Activated T-helper 1 cell treated with anti-CD3 and anti-CD28 coated beads, Interleukin-12 subunit alpha, Interleukin-12 subunit beta, Interleukin-2, Interleukin-4 antibody, amounts not matched to agents 30 ng/mL and 10 ng/mL and 1 ng/mL, durations not matched to agents 14 hours and 24 hours and 36 hours (primary cell): ENCODE measurements at places on chromosomes 1 and 21.

DNA sequence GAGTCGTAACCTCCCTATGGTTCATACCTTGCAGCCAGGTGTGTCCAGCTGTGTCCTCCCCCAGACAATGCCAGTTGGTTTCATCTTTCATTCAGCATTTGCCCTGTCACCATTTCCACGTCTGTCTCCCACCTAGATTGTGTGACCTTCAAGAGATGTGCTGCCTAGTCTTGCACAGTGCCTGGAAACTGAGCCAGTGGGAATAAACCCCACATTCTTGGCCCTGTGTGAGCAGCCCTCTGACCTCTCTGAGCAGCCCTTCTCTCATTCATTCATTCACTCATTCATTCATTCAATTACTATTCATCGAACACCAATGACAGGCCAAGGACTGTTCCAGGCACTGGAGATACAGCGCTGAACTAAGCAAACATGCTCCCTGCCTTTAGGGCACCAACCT lies 115.7 kb downstream of the GRIK3 start:
- no peak for DNase-seq

DNA sequence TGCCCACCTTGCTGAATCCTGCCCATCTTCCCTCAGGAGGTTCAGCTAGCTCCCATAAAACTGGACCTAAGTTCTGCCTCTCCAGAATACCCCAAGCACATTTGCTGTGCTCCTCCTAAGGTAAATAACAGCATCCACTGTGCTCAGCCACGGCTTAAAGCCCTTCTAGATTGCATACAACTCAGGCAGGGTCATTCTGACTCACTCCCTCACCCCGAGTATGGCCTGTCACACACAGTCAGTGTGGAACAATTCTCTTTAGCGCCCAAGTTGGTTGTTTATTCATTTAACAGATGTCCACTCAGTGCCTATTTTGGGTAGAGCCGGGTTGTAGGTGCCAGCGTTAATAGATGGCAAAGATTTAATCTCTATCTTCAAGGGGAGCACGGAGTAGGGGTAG lies 147.5 kb upstream of the EDN2 start:
- DNase-seq: no peak

GRCh38 chr1:90143591-90143990 lies 148.7 kb downstream of the ZNF326 start:
- DNase-seq: no peak

DNA sequence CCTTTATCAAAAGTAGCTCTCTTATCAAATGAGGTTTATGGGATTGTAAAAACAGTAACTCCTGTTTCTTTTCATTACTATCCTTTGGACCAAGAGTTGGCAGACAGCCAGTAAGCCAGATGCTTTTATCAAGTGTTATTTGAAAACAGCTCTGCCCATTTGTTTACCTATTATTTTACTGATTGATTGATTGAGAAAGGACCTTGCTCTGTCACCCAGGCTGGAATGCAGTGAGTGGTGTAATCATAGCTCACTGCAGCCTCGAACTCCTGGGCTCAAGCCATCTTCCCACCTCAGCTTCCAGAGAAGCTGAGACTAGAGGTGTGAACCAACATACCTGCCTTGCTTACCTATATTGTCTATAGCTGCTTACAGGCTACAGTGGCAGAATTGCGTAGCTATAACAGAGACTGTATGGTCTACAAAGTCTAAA lies 3.6 kb downstream of the PRKAB2 start:
- no peak for DNase-seq

DNA sequence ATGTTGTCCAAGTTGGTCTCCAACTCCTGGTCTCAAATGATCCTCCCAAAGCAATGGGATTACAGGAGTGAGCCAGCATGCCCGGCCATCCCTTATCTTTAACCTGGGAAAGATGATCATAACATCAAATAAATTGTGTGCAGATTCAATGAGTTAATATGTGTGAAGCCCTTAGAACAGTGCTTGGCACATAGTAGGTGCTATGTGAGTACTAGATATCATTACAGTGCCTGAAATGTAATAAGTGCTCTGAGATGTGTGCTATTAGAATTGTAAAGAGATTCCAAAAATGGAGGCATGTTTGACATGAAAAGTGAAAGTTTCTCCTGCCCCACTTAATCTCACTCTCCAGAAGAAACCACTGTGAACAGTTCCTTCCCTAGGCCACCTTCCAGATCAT lies 71.8 kb downstream of the RUNX3 start:
- DNase-seq: no peak

DNA sequence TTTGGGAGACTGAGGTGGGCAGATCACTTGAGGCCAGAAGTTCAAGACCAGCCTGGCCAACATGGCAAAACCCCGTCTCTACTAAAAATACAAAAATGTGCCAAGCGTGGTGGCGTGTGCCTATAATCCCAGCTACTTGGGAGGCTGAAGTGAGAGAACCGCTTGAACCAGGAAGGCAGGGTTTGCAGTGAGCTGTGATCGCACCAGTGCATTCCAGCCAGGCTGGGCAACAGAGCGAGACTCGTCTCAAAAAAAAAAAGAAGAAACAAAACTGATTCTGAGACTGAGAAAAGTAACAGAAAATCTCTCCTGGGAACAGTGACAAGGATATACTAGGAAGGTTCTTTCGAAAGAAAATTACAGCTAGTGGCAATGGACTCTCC lies 20.9 kb downstream of the USP48 start:
- no peak for DNase-seq

- DNase-seq: no peak
Measured at GRCh38 chr1:202081992-202082391, 40.7 kb upstream of the GPR37L1 start.

DNA sequence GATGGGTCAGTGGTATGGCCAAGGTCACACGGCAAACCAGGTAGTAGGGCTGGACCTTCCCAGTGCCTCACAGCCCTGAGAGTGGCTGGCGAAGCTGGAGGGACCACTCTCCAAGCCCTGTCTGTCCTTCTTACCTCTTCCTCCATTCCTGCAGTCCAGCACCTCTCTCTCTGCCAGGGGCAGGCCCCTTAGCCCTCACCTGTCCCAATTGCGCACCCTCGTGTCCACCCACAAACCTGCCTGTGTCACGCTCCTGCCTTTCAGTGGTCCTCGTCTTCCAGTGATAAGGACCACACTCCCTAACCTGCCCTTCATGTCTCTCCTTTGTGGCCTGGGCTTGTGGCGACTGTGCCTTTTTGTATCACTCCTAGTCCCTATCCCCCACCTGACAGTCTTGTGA lies 3.4 kb downstream of the PODN start:
- no peak for DNase-seq

GRCh38 chr1:7916501-7916830 lies 24.2 kb downstream of the TNFRSF9 start:
- DNase-seq: no peak

- no peak for DNase-seq
Measured at GRCh38 chr1:100344774-100345173, 7.5 kb upstream of the CDC14A start.

DNA sequence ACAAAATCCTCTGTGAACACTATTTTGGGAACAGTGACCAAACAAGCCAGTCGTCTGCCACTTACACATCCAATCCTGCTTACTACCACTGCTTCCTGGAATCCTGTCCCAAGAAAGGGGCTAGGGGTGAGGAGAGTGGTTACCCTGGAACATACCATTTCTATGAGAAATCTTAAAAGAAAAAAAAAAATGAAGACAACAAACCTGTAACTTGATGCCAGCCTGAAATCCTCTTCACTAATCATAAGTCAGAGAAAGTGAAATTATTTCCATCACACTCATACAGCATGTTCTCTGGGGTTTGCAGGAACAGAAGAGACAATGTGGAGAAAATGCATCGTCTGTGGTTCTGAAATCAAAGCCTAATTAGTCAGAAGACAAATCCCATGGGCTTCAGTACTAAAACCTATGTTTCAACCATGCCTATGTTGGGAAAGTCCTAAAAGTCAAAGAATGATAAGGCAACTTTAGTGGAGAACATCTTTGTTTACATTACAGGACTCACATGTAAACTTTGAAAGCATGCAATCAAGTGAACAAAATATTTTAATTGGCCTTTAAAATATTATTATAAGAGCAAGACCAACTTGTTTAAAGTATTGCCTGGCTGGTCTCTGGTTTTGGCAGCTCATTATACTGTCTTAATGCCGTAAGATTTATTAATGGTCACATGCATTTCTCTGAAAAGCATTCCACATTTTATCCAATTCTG lies 220.7 kb downstream of the LTN1 start:
- DNase-seq: no peak

- no peak for DNase-seq
Measured at GRCh38 chr1:44275991-44276405, 62.7 kb downstream of the DMAP1 start.

DNA sequence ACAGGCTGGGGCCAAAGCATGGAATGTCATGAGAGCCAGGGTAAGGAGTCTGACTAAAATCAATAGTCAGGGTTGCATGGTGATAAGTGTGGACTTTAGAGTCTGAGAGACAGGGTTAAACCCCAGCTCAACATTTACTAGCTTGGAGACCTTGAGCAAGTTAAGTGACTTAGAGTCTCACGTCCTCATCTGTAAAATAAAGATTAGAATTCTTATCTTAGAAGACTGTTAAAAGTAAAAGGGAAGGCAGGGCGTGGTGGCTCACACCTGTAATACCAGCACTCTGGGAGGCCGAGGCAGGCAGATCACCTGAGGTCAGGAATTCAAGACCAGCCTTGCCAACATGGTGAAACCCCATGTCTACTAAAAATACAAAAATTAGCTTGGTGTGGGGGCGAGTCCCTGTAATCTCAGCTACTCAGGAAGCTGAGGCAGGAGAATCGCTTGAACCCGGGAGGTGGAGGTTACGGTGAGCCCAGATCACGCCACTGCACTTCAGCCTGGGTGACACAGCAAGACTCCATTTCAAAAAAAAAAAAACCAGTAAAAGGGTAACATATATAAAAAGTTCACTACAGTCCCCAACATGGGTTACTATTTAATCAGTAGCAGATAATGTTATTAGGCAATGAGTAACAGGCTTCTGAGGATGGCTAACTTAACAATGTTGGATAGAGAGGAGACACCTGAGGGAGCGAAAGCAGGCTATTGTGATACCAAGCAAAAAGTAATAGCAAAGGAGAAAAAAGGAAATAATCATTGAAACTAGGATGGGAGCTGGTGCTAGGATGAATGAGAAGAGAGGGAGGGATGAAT lies 20.8 kb downstream of the TMCO1 start:
- DNase-seq: no peak

GRCh38 chr1:241838897-241839296 lies 9.1 kb upstream of the EXO1 start:
- DNase-seq: no peak

- DNase-seq: no peak
Measured at GRCh38 chr21:35484851-35485250, 435.7 kb upstream of the RUNX1 start.

- no peak for DNase-seq
Measured at GRCh38 chr1:177849130-177849529, 120.7 kb downstream of the SEC16B start.

DNA sequence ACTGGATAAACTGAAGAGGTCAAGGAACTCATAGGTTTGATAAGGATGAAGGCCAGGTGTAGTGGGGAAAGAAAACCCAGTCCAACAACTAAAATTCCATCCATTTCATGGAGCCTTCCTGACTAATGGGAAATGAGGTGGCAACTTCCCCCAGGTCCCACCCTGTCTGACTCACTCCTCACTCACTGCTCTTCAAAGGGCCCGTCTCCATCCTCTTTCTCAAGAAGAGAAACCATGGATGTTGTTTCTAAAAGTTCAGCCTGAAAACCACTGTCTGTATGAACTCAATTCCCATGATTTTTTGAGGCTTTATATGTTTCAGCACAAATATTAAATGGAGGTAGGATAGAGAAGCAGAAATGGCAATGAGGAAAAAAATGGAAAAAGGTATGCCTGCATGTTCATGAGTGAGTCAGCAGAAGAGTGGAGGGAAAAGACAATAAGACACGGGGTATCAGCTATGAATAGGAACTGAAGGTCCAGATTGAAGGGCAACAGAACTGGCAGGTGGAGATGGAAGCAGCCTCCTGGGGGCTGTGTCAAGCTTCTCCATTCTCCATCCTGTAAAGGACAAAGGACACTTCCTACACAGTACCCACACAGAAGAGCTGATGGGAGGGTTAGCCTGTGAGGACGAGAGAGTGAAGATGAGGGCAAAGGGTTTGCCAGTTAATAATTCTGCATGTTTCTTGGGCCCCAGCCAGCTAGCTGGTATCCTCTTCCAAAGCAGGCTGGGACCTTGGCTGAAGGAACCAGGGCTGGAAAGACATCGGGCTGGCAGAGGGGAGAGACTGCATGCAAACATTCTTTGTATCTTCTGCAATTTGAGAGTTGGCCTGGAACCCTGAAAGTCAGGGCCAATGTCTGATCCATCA lies 5.5 kb upstream of the ELOVL1 start:
- DNase-seq: no peak

GRCh38 chr1:59223198-59223597 lies 73.7 kb upstream of the FGGY start:
- DNase-seq: no peak

GRCh38 chr1:147409886-147410285 lies 131.4 kb upstream of the BCL9 start:
- DNase-seq: no peak

DNA sequence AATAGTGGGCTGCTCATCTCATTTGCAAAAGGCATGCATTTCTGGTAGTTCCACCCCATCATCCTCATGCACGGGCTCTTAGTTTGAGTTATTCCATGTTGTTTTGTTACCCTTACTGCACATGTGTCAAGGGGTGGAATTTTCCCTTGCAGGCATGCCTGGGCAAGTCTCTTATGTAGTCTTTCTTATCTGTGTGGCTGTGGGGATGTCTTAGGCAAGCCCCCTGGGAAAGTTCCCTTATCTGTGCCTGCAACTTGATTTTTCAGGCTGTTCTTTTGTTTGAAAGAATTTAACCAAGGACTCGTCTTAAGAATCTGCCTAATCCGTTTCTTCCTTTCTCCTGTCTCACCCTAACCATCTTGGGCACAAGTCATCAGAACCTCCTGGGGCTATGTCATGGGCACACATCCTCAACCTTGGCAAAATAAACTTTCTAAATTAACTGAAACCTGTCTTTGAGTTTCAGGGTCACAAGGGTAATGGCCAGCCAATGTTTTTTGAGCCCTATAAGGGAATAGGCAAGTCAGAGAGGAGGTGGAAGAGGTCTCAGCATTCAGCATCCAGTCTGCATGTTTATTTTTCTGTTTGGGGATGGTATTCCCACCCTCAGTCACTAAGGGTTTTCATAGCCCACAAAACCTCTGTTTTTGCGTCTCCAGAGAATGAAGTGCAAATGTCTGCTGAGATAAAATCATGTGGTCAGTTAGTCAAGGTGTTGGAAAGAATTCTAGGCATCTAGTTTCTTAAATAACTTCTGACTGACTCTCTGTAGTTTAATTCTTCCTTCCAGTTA lies 579.7 kb downstream of the PLA2G4A start:
- no peak for DNase-seq

DNA sequence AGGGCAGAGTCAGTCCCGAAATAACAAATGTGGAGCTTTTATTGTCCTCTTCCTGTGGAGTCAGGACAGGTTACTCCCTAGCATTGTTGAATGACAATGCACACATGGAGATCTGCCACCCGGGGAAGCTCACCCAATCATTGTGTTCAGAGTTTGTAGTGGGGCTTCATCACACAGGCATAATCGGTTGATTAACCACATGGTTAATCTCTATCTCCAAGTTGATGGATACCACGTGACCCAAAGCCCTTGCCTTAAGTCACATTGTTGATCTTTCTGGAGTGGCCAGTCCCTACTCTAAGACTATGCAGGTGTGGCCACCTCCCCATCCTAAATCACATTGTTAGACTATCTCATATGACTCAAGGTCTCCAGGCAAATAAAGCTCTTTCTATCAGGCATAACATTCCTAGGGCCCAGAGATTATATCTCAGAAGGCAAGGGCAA lies 2.6 kb upstream of the C1orf141 start:
- no peak for DNase-seq
